ENCODE measurements at places on chromosomes 5 and 9. TPM values are rescaled to one million over a fixed set of nuclear protein-coding genes. Genes with fewer than 3 reads are reported as not detected.
A peak's percentile ranks its signal among the peaks of the same experiment; 100 is the strongest.

DNA sequence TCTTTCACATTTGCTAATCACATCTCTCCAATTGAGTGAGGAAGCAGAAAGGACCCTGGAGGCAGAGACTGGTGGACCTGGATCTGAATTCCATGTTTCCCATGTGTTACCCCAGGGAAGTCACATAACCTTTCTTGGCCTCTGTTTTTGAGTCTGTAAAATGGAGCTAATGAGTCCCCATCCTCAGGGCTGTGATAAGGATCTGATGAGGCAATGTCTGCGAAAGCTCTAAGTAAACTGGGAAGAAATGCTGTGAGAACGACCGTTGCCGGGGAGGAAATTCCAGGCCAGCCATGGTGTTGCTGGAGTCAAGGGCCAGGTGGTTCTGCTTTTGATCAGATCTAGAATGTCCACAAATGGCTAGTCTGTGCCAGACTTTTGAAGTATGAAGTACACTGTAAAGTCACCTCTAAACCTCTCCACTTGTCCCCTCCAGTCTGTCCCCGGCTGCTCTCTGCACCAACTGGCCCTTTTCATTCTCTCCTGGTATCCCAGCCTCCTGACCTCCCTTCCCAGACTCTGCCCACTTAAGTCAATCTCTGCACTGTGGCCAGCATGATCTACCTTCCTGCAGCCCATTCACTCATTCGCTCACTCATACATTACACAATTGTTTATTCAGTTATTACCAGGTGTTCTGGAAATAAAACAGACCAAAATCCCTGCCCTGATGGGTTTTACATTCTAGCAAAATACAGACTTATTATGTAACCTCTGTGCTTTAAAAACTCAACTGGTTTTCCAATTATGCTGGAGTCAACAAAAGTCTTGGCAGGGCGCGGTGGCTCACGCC lies 32.5 kb upstream of the N4BP3 start:
- DNase-seq: peak; percentile 34

DNA sequence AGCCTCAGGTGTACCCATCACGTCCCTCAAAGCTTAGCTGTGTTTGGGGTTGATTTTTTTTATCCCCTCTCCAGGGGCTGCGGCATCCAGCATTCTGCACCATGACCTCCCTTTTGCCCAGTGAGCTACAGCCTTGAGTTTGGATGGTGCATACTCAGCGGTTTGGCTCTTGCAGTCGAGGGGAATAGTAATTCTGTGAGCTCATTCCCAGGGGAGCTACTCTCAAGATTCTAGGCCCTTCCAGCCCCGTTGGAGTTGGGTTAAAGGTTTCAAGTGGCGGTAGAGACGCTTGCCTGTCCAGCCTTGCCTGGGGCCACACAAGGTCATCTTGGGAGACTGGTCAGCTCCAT lies 102.2 kb upstream of the SPRY4 start:
- no peak for DNase-seq

DNA sequence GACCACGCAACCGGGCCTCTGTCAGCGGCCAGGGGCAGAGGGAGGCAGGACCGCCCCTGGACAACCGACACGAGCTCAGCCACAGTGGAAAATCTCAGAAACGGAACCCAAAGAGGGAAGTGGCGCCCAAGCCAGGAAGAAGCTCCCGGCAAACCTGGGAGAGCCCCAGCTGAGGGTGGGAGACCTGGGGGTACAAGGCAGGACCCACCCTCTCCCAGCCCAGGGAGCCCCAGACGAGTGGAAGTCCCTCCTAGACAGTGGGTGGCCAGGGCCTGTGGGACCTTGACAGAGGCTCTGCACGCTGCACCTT lies 3.0 kb downstream of the SLC12A7 start:
- no peak for DNase-seq

DNA sequence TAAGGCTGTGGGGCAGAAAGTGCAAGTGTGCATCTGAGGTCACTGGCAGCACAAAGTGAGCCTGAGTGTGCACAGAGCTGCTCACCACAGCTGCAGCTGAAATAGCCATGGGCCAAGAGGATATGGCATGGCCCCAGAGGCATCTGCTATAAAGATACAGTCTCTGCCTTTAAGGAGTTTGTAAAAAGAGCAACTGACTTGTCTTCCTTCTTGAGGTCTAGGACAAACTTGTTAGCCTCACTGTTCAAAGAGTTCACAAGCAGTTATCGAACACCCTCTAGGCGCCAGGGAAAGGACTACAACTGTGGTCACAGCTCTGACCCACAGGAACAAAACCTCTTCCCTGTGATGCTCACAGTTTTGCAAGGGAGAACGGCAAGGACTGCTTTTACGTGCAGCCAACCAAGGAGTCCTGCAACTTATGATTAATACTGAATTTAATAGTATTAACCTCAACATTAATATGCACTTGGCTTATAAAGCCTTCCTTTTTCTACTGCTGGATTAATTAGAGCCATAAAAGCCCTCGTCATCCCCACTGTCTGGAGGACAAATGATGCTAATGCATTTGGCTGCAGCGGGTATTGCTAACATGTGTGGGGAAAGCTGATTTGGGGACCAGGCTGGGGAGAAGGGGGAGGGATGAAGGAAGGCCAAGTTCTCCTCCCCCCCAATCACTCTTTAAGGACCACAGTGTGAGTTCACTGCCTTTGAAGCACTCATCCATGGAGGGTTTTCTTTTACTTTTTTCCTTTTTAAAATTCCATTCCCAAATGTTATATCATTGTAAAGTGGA lies 189.8 kb upstream of the TRIM32 start:
- no peak for DNase-seq

DNA sequence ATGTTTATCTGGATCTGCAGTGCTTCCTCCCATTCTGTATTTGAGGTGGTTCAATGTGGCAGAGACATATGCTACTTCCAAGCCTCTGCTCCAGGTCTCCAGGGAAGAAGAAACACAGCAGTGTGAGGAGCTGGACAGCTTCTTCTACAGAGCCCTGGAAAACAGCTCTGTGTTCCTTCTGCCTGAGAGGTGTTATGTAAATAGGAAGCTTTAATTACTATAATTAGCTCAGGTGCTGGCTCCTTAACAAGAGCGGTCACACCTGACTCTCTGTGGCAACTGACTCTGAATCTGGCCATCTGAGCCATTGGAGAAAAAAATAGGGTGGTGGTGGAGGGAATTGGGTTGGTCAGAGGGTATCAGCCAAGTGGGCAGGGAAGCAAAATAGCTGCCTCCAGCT lies 332.4 kb upstream of the BRINP1 start:
- no peak for DNase-seq

DNA sequence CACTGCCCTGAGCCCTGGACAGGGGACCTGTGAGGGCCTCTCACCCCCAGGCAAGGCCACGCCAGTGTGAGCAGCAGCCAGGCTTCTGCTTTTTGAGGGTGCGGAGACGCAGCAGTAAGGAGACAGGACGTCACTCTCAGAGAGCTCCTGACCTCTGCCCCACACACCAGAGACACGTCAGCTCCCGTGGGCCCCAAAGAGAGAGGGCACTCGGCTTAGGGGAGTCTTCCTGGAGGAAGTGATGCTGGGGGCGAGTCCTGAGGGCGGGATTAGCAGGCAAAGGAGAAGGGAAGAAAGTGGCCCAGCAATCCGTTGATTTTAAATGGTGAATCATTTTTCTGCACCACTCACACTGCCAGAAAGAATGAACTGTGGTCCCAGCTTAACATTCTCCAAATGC lies 24.0 kb upstream of the SLC9A3 start:
- no peak for DNase-seq

The AFF4 gene
- 95.0 TPM for total RNA-seq

The IFNA13 gene
- total RNA-seq: not detected

The PCDHGC4 gene
- total RNA-seq: 2.6 TPM
